ENCODE measurements at places on chromosomes 11 and 22.

DNA sequence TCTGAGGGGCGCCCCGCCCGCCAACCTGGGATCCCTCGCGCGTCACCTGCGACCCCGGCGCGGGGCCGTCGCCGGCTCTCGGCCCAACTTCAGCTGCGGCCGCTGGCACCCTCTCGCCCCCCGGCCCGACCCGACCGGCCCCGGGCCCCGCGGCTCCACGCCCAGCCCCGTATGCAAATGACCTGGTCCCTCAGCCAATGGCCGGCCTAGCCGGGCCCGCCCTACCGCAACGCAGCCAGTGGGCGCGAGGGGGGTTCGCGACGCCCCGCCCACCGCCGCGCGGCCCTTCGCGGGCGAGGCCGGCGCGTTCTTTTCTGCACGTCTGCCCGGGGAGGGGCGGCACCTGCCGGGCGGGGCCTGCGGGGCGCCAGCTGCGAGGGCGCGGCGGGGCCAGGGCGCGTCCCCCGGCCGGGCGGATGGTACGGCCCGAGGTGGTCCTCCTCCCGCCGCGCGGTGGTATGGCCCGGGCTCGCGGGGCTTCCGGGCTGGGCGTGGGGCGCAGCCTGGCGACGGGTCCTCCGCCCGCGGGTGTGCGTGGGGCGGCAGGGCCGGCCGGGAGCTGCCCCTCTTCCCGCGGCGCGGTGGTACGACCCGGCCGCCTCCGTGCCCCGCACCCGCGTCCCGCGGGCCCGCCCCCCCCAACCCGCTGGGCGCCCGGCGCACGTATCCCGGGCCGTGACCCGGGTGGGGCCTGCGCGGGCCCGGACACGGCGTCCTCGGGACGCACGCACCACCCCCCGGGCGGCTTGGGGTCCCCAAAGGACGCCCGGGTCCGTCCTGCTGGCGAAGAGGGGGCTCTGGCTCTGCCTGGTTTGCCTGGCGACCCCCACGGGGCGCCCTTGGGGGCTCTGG, 7.7 kb upstream of the PHRF1 start:
- DNase-seq = peak; percentile 78

DNA sequence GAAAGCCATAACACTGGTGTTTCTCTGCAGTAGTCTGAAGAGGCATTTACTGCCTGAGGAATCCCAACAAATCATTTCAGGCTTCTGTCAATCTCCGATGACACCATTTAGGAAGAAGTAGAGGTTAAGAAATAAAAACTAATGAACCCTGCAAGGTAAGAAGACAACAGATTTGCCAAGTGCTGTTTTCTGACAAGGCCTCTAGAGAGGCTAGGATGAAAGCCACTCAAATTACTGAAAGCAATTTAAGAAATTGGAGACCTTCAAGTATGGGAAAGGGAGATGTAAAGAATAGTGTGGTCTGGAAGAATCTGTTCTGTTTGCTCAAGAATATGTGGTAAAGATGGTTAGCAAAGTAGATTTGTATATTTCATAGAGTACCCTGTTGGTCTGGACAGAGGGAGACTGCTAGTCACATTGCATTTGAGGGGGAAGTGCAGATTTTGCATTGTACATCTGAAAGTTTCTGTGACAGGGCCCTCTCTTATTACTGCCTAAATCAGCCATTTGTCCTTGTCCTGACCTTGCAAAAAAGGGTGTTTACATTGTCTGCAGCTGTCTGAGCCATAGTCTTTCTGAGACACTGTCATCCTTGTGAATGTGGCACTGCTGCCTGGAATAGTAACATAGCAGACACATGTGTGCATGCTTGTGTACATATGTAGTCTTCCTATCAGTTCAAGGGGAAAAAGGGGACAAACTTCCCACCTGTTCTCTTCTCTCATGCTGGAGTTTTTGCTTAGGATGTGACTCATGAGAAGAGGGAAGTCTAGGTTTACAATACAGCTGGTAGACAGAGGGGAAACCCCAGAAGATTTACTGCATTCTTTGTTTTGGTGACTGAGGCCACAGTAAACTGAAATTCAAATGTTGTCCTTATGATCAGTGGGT, 640.2 kb upstream of the KIRREL3 start:
- DNase-seq = no peak

DNA sequence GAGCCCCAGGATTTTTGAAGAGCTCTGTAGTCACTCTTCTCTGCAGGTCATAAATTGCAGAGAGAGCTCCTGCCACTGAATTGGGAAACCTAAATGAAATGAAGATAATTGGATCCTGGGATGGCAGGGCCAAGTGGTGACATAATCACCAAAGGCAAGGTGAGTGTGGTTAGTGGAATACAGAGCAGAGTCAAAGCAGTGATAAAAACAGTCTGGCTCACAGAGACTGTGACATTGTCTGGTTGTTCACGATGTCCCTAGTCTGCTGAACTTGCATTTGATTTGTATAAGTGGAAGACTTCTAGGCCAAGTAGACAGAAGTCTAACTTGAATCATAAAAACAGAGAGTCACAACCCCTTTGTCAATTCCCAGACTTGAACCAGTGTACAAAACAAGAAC, 26.8 kb upstream of the SPATA19 start:
- DNase-seq = no peak

GRCh38 chr11:65692367-65692766, 19.7 kb upstream of the KAT5 start:
- DNase-seq = no peak

DNA sequence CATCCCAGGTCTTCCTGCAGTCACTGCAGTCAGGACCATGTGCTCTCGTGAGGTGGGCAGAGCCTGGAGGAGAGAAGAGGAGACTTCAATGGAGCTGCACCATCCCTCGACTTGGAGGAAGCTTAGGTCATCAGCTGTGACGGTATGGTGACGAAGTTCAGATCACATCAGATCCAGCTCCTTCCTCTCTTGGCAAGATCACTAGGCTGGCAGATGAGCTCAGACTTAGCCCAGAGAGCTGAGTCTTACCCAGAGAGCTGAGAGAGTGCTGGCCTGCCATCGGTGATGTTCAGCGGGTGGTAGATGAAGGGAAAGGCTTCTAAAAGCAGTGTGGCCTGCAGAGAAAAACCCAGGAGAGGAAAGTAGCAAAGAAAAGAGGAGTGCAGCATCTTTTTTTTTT, 1.8 kb upstream of the SLC15A3 start:
- DNase-seq = no peak

DNA sequence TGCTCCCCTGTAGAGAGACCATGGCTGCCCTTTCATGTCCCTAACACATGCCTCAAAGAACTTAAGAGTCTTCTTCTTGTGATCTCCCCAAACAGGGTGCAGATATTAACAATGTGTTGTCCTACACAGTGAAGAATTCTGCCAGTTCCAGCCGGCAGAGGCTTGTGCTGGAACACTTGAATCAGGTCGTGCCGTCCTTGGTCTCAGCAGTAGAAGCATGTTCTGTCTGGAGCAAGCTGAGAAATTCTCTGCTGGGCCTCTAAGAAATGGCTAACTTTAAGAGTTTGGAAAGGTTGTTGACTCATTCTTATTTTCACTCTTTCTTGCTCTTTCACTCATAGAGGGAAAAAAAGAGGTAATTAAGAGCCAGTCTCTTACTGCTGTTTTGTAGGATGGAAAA, 71.1 kb upstream of the SLC25A18 start:
- no peak for DNase-seq

- no peak for DNase-seq
Measured at GRCh38 chr11:17351172-17351509, 459 bp upstream of the NCR3LG1 start.

- DNase-seq = no peak
Measured at GRCh38 chr11:69801513-69802335, 17.5 kb downstream of the FGF3 start.

- no peak for DNase-seq
Measured at GRCh38 chr22:32864041-32864440, 62.5 kb downstream of the TIMP3 start.

DNA sequence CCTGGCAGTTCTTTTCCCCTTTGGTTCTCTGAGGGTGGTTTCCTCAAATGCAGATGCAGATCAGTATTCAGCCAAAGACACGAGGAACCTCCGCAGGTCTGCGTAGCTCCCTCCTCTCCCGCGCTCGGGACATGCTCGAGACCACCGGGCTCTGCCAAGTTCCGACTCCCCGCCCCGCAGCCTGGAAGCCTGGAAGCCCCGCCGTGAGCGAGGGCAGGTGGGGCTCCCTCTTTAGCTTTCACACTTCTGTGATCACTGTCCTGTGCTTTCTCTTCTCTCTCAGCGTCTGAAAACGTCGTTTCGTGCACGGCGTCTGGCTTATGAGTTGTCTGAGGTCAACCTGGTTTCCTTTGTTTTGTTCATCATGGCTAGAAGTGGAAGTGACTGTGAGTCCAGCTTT, 26.6 kb downstream of the ZBED4 start:
- DNase-seq = no peak

- no peak for DNase-seq
Measured at GRCh38 chr22:46393873-46394272, 58.4 kb downstream of the TRMU start.

DNA sequence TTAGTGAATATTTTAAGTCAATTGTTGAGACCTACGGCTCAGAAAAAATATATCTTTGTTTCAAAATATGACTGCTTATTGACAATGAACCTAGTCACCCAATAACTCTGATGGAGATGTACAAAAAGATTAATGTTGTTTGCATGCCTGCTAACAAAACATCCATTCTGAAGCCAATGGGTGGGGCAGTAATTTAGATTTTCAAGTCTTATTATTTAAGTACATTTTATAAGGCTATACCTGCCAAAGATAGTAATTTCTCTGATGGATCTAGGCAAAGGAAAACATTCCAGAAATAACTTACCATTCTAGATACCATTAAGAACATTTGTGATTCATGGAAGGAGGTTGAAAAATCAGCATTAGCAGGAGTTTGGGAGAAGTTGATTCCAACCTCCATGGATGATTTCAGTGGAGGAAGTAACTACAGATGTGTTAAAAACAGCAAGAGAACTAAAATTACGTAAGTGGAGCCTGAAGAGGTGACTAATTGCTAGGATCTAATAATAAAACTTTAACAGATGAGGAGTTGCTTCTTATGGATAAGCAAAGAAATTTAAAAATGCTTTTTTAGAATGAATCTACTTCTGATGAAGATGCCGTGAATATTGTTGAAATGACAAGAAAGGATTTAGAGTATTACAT, 26.4 kb upstream of the OR8D2 start:
- no peak for DNase-seq

DNA sequence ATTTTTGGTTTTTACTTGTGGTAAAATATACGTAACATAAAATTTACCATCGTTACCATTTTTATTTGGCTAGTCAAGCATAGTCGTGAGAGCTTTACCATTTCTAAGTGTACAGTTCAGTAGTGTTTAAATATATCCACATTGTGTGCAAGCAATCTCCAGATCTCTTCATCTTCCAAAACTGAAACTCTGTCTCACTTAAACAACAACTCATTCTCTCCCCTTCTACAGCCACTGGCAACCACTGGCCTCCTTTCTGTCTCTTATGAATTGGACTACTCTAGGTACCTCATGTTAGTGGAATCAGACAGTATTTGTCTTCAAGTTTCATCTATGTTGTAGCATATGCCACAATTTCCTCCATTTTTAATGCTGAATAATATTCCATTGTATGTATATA, 37.4 kb downstream of the SMC1B start:
- no peak for DNase-seq

- DNase-seq = no peak
Measured at GRCh38 chr11:64339286-64339685, 718 bp upstream of the CCDC88B start.

Measured in stimulated activated CD8-positive, alpha-beta memory T cell treated with anti-CD3 and anti-CD28 coated beads, Interleukin-7, amount 100 ng/mL, for 1 hour (primary cell).